ENCODE measurements at places on chromosomes 3 and 15.

- DNase-seq: no peak
Measured at GRCh38 chr3:73739791-73740453, 115.2 kb upstream of the PDZRN3 start.

- no peak for DNase-seq
Measured at GRCh38 chr3:72306800-72307341, 521.9 kb upstream of the PROK2 start.

GRCh38 chr15:45647828-45648227 lies 13.0 kb downstream of the SQOR start:
- no peak for DNase-seq

DNA sequence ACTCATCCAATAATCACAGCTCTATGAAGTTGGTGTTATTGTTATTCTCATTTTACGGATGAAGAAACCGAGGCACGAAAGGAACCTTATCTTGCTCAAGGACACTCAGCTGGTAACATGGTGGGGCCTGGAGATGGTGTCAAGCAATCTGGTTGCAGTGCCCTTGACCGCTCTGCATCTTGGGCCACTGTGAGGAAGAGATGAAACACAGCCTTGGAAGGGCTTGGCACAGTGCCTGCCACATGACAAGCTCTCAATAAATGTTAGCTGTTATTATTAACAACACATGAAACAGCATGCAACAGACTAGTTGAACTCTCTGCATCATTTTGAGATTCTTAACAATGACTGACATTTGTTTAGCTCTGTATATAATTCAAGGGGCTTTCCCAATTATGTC lies 10.1 kb upstream of the ITGA11 start:
- no peak for DNase-seq

DNA sequence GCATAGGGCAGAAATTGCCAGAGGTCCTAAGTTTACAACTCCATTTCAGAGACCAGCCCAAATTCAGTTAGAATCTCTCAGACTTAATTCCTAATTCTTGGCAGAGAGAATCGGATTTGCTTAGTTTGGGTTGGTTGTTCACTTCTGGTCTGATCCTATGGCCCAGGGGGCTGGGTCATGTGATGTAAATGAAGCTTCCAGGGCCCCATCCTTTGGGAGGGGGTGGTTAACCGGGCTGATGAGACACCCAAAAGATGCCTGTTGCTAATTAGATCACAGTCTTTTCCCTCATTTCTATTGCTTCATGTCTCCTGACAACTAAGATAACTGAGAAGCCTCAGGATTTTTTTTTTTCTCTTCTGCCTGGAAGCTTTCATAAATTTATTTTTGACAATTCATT lies 11.1 kb upstream of the ZNF620 start:
- no peak for DNase-seq

All from stimulated activated CD8-positive, alpha-beta memory T cell treated with anti-CD3 and anti-CD28 coated beads, Interleukin-4, amount 100 ng/mL, for 4 hours (primary cell).